ENCODE measurements at places on chromosomes 16 and 17.
A peak's percentile ranks its signal among the peaks of the same experiment; 100 is the strongest.

GRCh38 chr16:84554627-84555328 is 50.3 kb upstream of the MEAK7 start:
- no peak for DNase-seq

DNA sequence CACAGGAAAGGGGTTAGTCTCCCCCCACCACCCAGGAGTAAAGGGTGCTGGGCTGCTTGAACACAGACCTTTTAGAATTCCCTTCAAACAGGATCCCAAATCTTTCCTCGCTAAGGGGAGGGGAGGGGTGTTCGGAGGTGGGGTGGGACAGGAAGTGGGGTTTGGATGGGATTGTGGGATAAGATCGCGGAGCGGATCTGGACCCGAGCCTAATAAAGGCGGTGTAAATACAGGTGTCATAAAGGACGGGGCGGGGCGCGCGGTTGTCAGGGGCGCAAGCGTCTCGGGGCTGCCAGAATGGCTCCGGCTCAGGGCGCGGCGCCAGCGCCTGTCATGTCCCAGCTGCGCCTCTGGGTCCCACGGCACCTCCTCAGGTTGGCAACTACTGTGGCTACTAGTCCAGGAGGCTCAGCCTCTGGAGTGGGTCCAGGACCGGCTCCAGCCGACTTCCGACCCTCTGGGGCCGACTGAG is 59.8 kb upstream of the FBXO47 start:
- no peak for DNase-seq

- DNase-seq = peak; percentile 80
Observed at GRCh38 chr17:35141681-35142466, at the start of gene NLE1. TSS of gene NLE1 (minus strand) at chr17:35142303. CDS start at chr17:35142275, 28 bp downstream.

- peak; percentile 92 for DNase-seq
Observed at GRCh38 chr17:82465023-82465603, 6.6 kb downstream of the NARF start.

- peak; percentile 21 for DNase-seq
Observed at GRCh38 chr16:47493381-47494337, 32.5 kb downstream of the PHKB start.

DNA sequence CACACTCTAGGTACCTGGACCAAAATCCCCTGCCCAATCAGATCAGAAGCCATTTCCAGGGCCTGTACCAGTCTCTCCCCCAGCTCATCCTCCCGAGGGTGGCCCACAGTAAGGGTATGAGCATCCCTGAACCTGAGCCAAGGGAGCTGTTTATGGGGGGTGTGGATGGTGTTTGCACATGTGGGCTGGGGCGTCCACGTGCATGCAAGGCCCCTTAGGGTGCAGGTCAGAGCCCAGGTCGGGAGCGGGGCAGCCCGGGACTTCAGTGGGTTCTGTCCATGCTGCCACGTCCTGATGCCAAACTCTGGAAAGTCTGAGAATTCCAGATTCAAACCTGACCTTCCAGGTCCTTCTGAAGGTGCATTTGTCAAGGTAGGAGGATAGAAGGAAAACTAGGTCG is 9.8 kb downstream of the MILR1 start:
- DNase-seq = no peak

DNA sequence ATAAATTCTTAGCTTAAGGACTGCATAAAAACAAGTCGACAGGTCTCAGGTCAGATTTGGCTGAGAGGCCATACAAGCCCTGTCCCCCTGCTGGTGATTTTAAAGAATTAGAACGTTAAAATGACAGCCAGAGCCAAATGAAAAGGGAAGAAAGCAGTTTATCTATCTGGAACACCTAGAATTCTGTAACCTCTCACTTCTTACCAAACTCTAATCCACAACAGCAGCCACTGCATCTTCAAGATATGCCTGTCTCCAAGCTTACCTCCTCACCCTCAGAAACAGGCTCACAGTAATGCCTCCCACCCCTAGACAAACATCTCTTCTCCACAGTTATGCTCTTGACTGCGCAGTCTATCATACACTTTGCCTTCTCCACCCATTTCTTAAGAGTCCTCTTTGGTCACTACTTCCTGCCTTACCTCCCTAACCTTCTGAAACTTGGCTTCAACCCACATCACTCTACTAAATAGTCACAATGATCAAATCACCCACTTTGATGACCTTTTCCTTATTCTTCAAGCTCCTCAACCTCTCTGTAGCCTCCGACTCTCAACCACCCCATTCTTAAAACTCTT is 14.2 kb downstream of the ANKFY1 start:
- peak; percentile 36 for DNase-seq

- DNase-seq = no peak
Observed at GRCh38 chr16:85132456-85133289, 20.4 kb upstream of the CIBAR2 start.

- no peak for DNase-seq
Observed at GRCh38 chr17:750431-751037, 1.5 kb downstream of the GEMIN4 start.

DNA sequence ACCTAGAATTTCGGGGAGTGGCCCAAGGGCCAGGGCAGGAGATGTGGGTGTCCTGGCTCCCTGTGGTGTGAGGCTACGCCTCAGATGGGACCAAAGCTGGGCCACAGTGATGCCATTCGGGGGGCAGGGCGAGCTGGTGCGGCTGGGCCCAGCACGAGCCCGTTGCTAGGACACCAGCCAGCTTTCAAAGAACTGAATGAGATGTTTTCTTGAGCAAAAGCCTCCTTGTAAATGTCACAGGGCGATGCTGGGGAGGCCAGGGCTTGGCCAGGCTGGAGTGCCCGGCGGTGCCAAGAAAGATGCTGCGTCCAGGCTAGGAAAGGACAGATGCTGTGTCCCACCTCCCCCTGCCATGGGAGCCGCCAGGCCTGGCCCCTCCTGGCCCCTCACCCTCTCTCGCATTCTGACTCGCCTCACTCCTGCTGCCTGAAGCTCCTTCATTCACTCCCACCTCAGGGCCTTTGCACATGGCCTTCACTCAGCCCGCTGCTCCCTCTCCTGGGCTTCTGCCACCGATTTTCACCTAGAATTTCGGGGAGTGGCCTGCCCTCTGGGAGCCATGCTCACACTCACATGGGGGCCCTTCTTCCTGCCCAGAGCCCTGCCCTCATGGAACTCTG is 39.1 kb downstream of the CPNE2 start:
- DNase-seq = no peak

DNA sequence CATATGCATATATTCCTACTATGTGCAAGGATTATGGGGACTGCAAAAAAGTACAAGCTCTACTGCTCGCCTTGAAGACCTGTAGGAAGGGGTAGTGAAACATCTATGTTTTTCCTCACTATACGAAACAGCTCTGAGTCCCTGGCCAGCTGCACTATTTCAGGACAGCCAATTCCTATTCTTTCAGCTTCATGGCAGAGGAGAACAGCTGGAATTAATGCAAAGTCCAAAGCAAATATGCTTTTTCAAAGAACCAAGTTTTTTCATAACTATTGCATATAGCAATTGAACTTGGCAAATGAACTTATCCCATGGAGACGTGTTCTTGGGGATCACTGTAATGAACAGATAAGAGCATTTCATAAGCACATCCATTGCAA is 122.3 kb downstream of the SPACA3 start:
- no peak for DNase-seq

DNA sequence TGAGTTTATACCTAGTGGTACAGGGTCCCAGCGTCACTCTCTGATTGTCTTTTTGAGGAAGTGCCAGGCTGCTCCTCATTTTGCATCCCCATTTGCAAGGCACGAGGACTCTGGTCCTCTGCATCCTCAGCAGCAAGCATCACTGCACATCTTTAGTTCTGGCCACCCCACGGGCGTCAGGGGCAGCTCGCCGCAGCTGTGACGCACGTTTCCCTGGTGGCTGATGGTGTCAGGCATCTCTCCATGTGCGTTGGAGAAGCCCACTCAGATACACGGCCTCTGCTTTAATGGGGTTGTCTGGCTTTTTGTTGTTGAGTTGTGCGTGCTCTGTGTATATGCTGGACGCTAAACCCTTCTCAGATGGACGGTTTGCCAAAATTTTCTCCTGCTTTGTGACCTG is 45.2 kb upstream of the ZNF469 start:
- DNase-seq = no peak

GRCh38 chr16:78796221-78796866 is 696.9 kb downstream of the WWOX start:
- DNase-seq = peak; percentile 69

DNA sequence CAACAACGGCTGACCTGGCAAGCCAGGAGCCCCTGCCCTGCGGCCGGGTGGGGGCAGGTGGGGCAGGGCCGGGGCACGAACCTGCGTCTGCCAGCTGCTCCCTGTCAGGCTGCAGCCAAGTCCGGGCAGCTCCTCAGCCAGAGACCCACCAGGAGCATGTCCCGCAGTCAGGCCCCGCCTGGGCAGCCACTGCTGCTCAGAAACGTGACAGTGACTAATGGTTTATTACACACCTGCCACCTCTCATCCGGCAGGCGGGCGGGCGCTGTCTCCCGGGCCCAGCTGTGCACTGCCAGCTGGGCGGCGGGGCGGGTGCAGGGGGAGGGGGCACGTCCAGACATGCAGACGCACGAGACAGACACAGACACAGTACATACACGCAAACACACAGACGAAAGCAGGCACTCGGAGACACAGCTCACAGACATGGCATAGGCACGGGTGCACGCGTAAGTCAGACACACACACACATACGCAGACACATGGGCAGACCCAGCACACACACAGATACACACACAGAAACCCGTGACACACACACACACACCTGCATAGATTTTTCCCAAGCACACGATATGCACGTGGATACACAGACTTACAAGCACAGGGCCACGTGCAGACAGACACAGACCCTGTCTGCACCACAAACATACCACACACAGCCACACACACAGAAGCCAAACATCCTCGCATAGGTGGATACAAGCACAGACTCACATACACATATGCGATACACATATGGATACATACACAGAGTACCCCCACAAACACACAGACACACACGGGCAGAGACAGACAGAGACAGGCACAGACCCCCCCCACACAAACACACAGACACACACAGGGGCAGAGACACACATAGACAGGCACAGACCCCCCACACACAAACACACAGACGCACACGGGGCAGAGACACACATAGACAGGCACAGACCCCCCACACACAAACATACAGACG is 248.3 kb upstream of the CIBAR2 start:
- DNase-seq = peak; percentile 50

- DNase-seq = no peak
Observed at GRCh38 chr16:59988591-59988990, 1254.5 kb upstream of the GOT2 start.

DNA sequence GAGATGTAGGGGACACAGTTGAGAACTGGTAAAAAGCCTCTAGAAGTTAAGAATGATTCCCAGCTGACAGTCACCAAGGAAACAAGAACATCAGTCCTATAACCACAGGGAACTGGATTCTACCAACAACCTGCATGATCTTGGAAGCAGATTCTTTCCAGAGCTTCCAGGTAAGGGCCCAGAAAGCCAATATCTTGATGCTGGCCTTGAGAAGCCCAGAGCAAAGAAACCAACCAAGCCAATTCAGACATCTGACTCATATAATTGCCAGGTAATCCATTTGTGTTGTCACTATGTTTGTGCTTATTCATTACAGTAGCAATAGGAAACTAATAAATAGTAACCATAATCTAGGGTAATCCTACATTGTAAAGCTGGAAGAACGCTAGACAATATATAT is 81.6 kb downstream of the CACNG1 start:
- DNase-seq = no peak

DNA sequence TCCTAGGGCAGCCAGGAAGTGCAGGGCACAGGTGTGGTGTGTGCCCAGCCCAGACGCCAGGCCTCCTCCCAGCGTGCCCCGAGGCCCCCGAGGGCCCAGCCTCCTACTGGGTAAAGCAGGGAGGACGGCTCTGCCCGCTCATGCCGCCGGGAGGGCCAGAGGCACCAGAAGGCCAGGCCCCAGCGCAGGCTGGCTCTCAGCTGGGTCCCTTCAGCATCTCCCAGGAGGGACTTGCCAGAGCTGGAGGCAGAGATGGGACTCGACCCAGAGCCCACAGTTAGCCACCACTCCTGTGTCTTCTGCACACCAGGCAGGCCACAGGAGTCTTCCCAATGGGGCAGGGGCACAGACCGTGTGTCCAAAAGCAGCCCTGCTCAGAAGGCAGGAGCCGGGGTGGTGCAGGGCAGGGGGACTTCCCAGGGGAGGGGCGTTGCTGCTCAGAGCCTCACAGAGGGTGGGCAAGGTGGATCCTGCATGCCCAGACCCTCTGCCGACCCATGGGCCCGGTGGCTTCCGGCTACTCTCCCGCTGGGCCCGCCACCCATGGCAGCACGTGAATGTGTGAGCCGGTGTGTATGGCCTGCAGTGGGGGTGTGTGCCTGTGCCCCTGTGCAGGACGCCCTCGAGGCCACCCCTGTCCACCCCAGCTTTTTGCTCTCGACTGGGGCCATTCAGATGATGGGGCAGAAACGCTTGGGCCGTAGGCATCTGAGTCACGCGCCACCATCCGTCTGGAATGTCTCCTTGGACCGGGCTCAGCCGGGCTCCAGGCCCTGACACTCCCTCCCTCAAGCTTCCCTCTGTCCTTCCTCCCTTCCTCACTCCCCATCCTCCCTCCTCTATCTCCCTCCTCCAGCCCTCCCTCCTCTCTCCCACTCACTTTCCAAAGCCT is 5.7 kb upstream of the ZNF469 start:
- DNase-seq = no peak

DNA sequence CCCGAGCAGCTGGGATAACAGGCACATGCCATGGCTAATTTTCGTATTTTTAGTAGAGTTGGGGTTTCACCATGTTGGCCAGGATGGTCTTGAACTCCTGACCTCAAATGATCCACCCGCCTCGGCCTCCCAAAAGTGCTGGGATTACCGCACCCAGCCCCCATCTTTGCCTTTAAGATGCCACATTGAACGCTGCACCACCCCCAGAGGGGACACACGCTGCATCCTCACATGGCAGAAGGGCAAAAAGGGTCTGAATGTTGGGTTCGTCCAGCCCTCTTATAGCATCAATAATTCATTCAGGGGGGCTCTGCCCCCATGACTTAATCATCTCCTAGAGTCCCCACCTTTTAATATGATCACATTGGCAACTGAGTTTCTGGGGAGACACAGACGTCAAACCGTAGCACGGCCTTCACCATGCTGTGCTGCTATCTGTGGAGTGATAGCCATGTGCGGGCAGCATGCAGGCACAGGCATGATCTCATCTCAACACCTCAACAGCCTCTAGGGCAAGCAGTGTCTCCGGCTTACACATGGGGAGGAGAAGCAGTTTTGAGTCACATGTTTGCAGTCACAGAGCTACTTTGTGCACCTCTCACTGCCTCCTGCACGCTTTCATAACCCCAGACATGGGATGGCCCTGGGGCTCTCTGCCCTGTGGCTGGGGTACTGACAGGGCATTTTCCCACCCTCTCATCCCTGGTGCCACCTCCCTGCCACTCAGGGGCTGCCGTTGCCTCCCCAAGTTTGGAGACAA is 30.0 kb downstream of the IL21R start:
- DNase-seq = no peak

GRCh38 chr16:73142053-73142854 is 94.3 kb upstream of the ZFHX3 start:
- DNase-seq = no peak

DNA sequence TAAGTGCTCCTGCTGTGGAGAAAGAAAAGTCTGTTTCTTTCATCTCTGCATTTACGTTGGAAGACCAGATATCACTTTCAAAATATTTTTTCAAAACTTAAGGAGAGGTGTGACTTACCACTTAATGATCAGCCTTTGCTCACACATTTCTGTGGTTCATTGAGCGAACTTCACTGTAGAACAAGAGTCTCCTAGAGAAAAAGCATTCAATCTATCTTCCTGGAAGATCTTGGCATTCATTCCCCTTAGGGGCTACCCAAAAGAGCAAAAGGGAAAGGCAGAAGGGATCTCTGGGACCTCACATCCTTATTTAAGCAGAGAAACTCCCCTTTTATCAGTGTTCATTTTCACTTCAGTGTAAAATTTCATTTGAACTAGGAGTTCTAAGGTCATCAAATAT is 61.2 kb downstream of the HS3ST3A1 start:
- DNase-seq = no peak

All from MM.1S (cell line).